ENCODE measurements at places on chromosomes 5 and 9. TPM values are rescaled to one million over a fixed set of nuclear protein-coding genes. Genes with fewer than 3 reads are reported as not detected.

The ECSCR gene
- not detected for total RNA-seq

DNA sequence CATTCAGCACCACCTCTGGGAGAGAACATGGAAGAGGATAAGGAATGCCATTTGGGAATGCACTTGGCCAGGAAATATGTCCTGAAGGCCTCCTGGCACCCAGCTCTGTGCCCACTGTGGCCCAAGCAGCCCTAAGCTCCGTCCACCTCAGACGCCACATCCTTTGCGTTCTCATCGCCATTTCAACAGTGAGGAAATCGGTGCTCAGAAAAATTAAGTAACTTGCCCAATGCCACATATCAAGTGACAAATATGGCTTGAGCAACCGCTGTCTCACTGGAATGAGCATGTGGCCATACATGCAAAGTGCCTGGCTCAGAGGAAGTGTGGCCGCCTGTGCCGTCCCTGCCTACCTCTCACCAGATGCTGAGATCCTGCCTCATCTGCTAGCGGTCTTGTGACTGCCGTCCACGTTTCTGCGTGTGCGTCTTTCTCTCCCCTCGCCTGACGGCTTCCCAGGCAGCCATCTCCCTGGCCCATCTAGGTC is 984 bp upstream of the DOK3 start:
- DNase-seq = no peak

- DNase-seq = no peak
Measured at GRCh38 chr5:35832762-35833161, 23.9 kb upstream of the IL7R start.

- no peak for DNase-seq
Measured at GRCh38 chr5:135437796-135438560, 9.2 kb downstream of the DCANP1 start.

DNA sequence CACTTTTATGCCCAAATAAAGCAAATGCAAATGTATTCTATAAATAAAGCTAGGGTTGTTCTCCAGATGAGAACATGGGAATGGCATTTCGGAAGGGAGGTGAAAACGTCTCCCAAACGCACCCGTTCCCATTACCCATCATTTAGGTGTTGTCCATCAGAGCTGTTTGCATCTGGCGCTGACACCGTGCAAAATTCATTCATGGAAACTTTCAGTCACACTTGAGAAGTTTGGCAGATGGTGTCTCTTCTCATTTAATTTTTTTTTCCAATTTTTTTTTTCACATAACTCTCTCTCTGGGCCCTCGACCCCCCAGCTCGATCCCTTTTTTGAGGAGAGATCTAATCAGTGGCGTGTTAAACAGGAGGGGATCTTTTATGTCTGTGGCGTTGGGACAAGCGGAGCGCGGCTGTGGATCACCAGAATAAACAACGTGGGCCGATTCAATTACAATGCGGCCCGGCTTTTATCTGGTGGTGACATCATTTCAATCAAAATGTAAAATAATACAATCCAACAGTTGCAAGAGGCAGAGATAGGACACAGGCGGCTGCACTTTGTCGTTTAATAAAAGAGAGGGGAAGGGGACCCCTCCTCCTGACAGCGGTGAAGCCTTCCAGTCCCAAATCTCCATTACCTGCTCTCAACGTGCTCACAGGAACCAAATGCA is 246.1 kb upstream of the IRX4 start:
- DNase-seq = no peak
